ENCODE measurements at places on chromosomes 7 and 10.

GRCh38 chr10:9081253-9081652, 1026.8 kb downstream of the GATA3 start:
- DNase-seq, result no peak

GRCh38 chr10:124242365-124242764, 149.0 kb upstream of the CHST15 start:
- no peak for DNase-seq

- no peak for DNase-seq
Measured at GRCh38 chr7:41648501-41648900, 54.4 kb downstream of the INHBA start.

GRCh38 chr10:125466685-125467084, 216.3 kb downstream of the TEX36 start:
- no peak for DNase-seq
